Lung (tissue), 17 donors: ENCODE measurements at places on chromosomes 16 and 17. TPM values are rescaled to one million over a fixed set of nuclear protein-coding genes. Genes with fewer than 3 reads are reported as not detected.

CHTF8 gene
- polyA plus RNA-seq: 70.5 TPM

CYGB gene
- 30.4 TPM for polyA plus RNA-seq

BOLA2B gene
- polyA plus RNA-seq: 320 TPM

GRCh38 chr16:65377195-65377594 is 255.3 kb upstream of the CDH11 start:
- no peak for DNase-seq
- no peaks in the 10 kb centered on the region for H3K27me3 ChIP-seq
- no peaks in the 10 kb centered on the region for H3K4me1 ChIP-seq
- H3K27ac ChIP-seq: no peak overlapping the region

DNA sequence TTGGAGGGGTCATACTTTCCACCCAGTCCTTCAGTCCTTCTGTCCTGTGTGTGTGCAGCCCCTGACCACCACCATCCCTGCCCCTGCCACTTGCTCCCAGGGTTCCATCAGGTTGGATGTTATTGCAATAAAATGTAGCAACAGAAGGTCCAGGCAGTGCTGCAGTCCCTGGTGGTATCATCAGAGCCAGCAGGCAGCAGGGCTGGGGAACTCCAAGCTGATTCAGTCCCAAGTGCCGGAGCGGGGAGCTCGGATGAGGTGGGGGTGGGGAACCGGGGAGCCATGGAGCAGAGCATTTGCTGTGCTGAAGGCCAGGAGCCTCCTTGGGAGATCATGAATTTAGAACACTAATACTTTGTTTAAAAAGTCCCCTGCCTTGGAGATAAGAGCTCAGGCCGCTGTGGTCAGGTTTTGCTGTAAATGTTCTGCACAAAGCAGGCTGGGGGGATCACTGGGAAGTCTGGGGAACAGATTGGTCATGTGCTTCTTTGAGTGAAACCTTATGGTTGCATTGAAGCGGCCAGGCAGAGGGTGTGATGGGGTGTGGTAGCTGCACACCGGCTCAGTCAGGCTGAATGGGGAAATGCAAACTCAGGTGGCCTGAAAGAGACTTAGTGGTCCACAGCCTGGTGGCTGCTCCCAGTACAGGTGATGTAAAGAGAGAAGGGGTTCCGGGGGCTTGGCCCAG is 225.9 kb downstream of the SEC14L1 start:
- no peak overlapping the region for H3K27ac ChIP-seq
- no peaks in the 10 kb centered on the region for H3K27me3 ChIP-seq
- DNase-seq: peak; percentile 52
- H3K36me3 ChIP-seq: no peaks in the 10 kb centered on the region
- peaks cover 17% of the 10 kb centered on the region for H3K4me1 ChIP-seq

- H3K36me3 ChIP-seq: no peaks in the 10 kb centered on the region
Measured at GRCh38 chr17:37493249-37494027, 3.7 kb downstream of the DUSP14 start.

DNA sequence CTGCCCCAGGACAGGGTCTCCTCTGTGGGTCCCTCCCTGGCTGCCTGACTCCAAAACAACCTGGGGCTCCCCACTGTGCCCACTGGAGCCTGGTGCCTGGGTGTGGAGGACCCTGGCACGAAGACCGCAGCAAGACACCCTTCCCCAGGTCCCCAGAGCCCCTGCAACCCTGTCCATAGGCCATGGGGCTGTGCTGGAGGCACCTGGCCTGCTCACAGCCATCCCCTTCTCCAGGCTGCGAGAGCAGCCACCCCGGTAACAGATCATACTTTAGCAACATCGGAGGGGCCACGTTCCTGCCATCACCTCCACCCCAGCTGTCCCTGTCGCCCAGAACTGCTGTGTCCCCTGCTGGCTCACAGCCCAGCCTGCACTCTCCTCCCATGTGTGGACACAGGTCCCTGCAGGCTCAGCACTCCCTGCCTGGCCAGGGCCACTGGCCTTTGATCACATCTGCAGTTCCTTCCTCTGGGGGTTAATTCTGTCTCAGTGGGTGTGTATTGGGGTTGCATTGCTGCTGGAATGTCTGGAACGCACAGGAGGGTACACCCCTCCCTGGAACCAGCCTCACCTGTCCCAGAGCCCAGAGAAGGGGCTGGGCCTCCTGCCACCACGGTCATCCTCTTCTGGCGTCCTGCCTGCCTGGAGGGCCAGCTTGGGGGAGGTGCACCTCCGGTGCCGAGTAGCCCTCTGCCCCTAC is 12.2 kb downstream of the PPL start:
- no peaks in the 10 kb centered on the region for H3K27me3 ChIP-seq
- H3K27ac ChIP-seq: no peak overlapping the region
- no peaks in the 10 kb centered on the region for H3K36me3 ChIP-seq
- no peak overlapping the region for H3K4me3 ChIP-seq
- DNase-seq: peak; percentile 64

GRCh38 chr16:27735031-27735430 is 185.1 kb downstream of the KATNIP start:
- H3K27ac ChIP-seq: no peak overlapping the region
- no peak overlapping the region for H3K4me3 ChIP-seq
- H3K36me3 ChIP-seq: peaks cover 2% of the 10 kb centered on the region
- peaks cover 23% of the 10 kb centered on the region for H3K4me1 ChIP-seq
- no peaks in the 10 kb centered on the region for H3K27me3 ChIP-seq

DNA sequence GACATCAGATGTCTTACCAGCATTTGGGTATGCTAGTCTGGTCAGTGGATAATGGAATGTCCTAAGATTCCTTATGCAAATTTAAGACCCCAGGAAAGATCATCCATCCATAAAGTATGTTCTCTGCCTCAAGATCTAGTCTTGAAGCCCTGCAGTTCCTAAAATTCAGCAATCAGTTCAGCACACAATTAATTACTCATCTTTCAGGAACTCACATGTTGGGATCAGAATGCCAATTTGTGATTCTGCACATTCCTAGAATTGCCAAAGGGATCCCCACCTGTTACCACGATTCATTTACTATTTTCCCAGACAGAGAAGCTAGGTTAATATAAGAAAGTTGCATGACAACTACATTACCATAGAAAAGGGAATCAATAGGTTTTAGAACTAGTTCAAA is 3.2 kb downstream of the OR2C1 start:
- no peaks in the 10 kb centered on the region for H3K4me1 ChIP-seq
- H3K4me3 ChIP-seq: no peak overlapping the region
- H3K27ac ChIP-seq: no peak overlapping the region
- no peaks in the 10 kb centered on the region for H3K36me3 ChIP-seq

TNFSF13 gene
- 101 TPM for polyA plus RNA-seq

- no peaks in the 10 kb centered on the region for H3K36me3 ChIP-seq
- no peak overlapping the region for H3K4me3 ChIP-seq
- H3K4me1 ChIP-seq: no peaks in the 10 kb centered on the region
- no peaks in the 10 kb centered on the region for H3K27me3 ChIP-seq
- no peak for DNase-seq
Measured at GRCh38 chr16:79051313-79051712, 549.2 kb downstream of the MAF start.

DNA sequence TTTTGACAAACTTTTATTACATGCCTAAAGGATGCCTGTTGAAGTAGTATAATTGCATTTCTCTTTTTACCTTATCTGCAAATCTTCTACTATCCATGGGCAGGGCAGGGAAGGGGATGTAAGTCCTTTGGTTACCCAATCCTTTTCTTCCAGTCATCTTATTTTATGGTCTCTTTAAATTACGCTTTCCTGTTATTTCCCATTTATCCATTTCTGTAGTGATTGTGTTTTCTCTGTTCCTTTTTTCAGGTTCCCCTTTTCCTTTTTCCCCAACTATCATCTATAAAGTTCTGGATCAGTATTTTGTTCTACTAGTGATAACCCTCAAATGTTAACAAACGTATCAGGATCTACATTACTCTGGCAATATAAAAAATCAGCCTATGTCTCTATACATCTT is 3.3 kb upstream of the ABCA9 start:
- no peaks in the 10 kb centered on the region for H3K4me1 ChIP-seq
- H3K4me3 ChIP-seq: no peak overlapping the region
- no peak overlapping the region for H3K27ac ChIP-seq
- H3K27me3 ChIP-seq: no peaks in the 10 kb centered on the region
- DNase-seq: no peak
- H3K36me3 ChIP-seq: no peaks in the 10 kb centered on the region

GRCh38 chr16:54654429-54654828 is 276.2 kb upstream of the IRX5 start:
- peak overlapping the region; percentile 68 for H3K27ac ChIP-seq
- DNase-seq: peak; percentile 42
- H3K36me3 ChIP-seq: no peaks in the 10 kb centered on the region
- H3K4me3 ChIP-seq: no peak overlapping the region

DNA sequence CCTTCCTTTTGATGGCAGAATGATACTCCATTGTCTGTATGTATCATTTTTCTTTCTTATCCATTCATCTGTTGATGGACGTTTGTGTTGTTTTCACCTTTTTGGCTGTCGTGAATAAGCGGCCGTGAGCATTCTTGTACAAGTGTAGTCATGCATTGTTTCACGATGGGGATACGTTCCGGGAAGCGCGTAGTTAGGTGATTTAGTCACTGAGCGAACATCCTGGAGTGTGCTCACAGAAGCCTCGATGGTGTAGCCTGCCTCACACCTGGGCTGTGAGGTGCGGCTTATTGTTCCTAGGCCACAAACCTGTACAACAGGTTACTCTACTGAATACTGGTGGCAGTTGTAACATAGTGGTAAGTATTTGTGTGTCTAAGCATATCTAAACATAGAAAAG is 136.5 kb downstream of the CMIP start:
- peak; percentile 55 for DNase-seq
- H3K27me3 ChIP-seq: no peaks in the 10 kb centered on the region
- no peaks in the 10 kb centered on the region for H3K36me3 ChIP-seq
- H3K27ac ChIP-seq: no peak overlapping the region

GRCh38 chr17:34883106-34884000 is 77.9 kb downstream of the CCT6B start:
- no peak overlapping the region for H3K4me3 ChIP-seq
- no peak for DNase-seq
- peaks cover 21% of the 10 kb centered on the region for H3K27me3 ChIP-seq
- no peaks in the 10 kb centered on the region for H3K4me1 ChIP-seq

SNX20 gene
- polyA plus RNA-seq: 4.1 TPM

BAHCC1 gene
- polyA plus RNA-seq: 7.6 TPM
